Natural killer cell treated with Interleukin-12 subunit alpha and Interleukin-12 subunit beta and Interleukin-15 and Interleukin-18, amount 100 ng/mL, for 72 hours (primary cell): ENCODE measurements at places on chromosomes 3 and 15.

DNA sequence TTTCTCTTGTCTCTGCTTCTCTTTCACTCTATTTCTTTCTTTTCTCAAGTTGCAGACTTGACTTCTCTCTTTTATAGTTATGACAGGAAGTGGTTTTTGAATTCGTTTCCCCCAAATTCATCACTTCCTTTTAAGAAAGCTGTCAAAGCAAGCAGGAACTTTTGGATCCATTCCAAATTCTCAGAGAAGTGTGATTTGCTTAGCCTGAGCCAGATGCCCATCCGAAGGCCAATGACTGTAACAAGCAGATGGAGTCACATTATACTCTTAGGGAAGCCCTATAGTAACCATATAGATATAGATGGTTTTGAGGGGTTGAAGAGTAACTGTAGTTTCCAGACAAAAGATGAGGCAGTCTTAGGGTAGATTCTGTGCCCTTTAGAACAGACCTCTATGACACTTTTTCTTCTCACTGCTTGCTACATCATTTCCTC is 592.0 kb upstream of the KCNMB2 start:
- DNase-seq = no peak

DNA sequence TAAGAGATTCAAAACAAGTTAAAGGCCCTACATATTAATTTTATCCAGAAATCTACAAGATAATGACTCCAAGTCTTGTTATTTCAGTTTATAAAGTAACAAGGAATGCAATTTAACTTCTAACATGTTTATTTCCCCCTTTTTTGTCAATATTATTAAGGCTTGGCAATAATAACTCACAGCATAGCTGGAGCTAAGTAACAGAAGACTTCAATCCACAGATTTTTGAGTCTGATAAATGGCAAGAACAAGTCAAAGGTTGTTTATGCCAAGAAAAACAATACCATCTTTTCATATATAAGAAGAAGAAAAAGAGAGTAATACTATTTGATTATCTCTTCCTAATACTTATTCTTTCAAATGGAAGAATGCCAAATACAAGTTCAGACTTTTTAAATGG is 631.0 kb upstream of the CCDC54 start:
- DNase-seq = no peak

GRCh38 chr15:99187936-99188335 is 61.4 kb downstream of the TTC23 start:
- no peak for DNase-seq

DNA sequence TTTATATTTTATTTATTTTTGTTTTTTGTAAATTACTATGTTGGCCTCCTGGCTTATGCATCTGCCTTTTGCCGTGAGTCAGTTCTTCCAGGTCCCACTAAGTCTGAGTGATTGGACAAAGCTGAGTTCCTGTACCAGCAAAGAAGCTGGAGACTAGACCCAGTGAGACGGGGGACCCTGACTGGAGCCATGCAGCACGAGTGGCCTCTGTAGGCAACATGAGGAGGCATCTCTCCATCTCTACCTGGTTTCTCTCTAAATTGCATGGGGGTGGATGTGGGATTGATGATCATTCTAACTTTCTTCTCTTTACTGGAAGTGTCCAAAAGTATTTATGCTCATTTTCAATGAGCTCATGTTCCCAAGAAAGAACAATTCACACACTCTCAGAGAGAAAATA is 155.3 kb upstream of the MRPL3 start:
- DNase-seq = no peak

DNA sequence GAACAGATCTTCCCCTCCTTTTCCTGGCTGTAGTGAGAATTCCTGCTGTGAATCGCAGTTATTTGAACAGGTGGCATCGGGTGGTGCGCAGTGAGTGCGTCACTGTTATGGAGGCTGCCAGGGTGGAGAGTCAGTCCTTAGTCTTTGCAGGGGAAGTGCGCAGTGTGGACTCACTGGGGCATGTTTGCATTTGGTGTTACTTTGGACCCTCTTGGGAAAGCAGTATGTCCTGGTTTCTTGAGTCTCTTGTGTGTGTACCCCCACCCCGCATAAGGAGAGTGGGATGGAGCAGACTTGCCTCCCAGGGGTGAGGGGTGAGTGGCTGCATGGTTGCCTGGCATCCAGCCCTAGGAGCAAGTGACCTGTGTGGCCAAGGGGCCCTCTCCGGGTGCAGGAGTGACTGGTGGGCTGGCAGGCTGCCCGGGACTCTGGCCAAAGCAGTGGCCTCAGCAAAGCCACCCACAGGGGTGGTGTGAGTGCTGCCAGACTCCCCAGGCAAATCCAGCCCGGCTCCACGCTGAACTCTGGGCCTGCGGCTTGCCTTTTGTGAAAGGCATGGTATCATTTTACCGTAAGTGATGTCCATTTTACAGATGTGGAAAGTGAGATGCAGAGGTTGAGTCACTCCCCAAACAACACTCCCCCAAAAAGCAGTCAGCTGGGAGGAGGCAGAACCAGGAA is 46.4 kb downstream of the DNASE1L3 start:
- no peak for DNase-seq

- no peak for DNase-seq
Measured at GRCh38 chr3:183822631-183823030, 2.7 kb downstream of the MAP6D1 start.

DNA sequence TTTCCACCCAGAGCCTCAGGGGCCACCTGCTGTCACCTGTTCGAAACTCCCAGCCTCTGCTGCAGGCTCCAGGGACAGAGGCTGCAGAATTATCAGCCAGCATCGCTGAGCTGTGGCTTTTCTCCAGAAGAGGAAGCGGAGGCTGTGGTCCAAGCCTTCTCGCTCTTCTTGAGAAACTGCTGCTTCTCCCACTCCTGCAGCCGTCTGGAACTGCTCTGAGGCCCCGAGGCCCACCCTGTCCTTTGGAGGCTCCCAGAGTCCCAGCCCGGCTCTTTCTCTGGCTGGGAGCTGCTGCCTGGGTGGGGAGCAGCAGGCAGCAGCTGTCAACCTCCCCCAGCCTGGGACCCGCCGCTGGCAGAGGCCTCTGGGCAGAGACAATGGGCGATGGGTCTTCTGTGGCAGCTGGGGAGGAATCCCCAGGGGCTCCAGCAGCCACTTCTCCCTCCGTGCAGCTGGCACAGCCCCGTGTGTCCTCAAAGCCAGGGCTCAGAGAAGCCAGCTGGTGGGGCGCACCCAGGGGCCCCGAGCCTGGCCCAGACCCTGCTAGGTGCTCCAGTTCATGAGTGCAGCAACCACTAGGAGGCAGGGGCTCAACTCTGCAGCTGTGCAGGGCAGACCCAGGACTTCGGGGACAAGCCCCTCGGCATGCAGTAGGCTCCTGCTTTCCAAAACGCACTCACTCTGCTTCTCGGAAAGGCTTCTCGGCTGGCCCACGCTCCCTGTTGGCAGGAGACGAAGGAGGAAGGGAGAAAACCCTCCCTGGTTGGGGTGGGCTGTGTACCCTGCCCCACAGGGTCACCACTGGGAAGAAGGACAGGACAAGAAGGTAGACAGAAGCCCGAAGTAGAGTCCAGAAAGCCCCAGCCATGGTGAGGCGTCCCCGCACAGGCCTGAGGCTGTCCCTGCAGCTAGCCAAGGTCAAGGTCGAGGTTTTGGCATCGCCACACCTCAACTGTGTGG is 49.9 kb upstream of the FURIN start:
- no peak for DNase-seq
